ENCODE measurements at places on chromosomes 4 and X.
A peak's percentile ranks its signal among the peaks of the same experiment; 100 is the strongest.

GRCh38 chrX:55119712-55120111, 30.9 kb downstream of the PAGE2 start:
- no peak for DNase-seq

DNA sequence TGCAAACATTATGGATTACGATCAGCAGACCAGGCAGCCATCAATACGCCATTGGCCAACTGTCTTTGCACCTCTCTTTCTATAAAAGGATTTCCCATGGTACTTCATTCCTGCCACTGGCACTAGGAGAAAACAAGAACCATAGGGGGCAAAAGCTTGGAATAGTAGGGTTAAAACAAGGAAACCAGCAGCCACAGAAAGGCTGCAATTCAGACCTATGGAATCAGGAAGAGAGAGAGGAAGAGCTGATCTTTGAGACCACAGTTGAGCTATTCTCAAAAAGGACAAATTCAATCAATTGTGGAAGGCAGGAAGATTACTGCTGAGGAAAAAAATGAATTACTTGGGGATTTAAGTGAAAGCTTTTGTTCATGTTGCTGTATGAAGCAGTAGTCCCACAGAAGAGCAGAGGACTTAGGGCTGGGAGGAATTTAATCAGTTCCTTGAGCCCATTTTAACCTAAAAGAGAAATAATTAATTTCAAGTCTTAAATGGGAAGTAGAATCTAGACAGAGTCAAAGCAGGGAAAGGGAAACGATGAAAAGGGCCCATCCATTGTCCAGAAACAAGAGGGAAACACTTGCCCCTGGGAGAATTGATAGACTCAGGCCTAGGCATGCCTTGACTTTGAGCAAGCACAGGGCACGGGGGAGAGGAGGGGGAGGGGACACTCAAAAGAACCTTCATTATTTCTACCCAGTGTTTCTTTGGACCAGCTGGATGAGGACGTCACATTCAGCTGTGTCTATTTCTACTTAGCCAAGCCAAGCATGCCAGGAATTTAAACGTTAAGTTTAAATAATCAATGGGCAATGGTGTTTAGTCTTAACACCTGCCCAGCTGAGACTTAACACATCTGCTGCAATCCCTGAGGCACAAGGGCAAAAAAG, 50.7 kb downstream of the SCD5 start:
- DNase-seq: no peak

DNA sequence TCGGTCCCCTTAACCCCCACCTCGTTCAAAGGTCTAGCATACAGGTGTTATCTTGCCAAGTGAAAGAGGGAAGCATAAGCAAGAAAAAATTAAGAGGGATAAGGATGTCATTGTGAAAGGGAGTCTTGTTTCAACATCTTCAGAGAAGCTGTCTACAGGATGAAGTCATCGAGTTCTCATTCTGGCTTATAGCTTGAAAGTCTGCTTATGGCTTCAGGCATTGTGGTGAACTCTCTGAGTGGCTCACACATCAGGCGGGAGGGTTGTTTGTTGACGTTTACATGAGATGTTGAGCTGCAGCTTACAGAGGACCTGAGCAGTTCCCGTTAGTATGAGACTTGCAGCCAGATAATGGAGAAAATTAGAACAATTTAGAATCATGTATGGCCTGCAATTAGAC, 16.6 kb downstream of the MAGEA9B start:
- no peak for DNase-seq

DNA sequence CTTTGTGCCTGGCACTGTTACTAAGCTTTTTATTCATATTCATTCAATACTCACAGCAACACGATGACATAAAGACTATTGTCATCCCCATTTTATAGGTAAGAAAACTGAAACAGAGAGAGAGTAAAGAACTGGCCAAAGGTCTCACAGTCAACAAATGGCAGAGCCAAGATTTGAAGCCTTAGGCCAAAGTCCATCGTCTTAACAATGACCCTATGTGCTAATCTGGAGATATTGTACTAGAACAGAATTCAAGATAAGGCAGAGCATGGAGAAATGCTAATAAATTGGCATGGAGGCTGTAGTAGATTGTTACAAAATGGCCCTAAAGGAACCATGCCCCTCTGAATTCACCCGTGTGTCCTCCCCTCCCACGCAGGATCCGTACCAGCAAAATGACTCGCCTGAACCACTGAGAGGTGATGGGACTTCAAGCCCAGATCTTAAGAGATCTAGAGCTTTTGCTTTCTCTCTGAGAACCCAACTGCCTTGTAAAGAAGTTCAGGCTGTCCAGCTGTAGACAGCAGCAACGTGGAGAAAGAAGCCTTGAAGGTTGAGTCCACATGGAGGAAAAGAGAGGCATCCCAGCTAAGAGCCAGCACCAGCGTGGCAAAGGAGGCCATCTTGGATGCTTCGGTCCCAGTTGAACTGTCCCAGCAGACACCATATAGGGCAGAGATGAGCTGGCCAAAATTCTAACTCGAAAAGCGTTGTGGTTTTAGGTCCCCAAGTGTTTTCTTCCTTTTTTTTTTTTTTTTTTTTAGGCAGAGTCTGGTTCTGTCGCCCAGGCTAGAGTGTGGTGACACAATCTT, 52.8 kb upstream of the RBM47 start:
- no peak for DNase-seq

GRCh38 chr4:2220016-2220630, 21.8 kb downstream of the HAUS3 start:
- DNase-seq: peak; percentile 77

GRCh38 chr4:152862608-152863007, 73.5 kb upstream of the FHDC1 start:
- DNase-seq: no peak

GRCh38 chrX:96182366-96182765, 502.3 kb upstream of the DIAPH2 start:
- no peak for DNase-seq

DNA sequence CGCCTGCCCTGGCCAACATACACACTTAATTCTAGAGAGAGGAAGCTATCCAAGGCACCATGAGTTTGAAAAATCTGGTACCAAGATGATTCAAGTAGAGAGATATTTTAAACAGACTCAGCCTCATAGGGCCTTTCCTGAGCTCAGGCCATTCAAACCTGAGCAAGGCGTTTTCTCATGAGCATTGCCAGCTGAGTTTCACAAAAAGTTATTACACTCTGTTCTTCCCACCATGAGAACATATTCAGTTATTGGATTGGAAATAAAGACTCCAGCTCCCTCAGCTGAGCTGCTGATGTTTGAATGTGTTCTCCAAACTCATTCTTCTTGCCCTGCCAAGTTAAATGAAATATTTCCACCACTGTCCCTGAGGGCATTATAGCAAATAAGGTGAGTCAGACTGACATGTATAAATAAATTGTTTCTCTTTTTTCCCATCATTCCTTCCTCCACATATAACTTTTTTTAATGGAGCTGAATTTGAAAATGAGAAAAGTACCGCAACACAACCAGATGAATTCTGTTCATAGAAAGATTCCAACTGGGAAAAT, 429.6 kb downstream of the RAB28 start:
- no peak for DNase-seq

DNA sequence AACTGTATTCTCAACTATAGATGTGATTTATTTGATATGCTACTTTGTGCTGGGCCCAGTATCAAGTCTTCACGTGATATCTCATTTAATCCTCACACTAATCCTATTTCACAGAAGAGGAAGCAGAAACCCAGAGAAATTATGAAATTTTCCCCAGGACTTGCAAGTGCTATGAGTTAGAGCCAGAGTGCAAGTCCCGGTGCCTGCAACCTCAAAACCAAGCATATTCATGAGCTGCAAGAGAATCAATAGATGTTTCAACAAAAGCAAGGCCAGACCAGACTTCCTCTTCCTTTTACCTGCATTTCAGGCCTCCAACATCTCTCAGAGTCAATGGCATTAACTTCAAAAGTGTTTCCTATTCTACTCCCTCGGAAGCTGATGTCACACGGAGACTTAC, 92.2 kb upstream of the GATB start:
- DNase-seq: no peak

DNA sequence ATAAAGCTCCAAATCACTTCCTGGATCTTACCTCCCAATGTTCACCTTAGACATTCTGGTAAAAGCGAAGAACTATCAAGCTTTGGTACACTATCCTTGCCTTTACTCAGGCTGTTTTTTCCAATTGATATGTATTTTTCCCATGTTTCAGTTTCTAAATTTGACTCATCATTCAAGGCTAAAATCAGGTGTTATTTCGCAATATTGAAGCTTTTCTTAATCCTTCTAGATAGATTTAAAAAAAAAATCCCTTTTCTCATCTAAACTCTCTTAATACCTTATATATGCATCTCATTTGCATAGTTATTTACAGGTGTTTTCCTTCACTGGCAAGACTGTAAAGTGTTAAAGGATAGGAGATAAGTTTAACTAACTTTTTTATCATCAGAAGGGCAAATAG, 608.1 kb upstream of the FAM241A start:
- DNase-seq: no peak

DNA sequence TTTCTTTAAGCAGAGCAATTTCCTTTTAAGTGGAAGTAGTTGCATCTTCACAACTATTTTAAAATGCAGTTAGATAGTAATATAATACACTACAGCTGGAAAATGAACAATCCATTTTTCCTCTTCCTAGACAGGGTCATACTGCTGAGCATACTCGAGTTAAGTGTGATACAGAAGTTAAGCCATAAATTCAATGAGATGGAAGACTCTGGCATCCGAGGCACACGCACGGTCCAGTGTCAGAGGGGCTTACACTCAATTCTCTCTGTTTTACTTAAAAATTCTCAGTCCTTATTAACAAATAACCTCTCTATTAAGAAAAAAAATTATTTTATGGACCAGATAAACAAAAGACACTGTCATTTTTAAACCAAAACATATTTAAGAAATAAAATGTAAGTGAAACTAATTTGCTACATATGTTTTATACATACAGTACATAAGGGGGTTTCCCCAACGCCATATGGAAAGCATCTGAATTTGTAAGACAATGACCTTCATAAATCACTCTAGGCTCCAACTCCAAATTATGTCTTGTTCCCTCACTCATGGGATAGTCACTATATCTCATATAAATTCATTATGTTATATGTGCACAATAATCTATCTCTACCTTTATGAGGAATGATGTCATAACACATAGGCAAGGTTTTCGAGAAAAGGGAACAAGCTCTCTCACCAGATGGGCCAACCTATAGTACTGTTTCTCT, 315.3 kb downstream of the PAPSS1 start:
- DNase-seq: no peak

- DNase-seq: no peak
These were observed 27.7 kb downstream of the DMP1 start for GRCh38 chr4:87677731-87678130.
